ENCODE measurements at places on chromosomes 5 and 9.
A peak's percentile ranks its signal among the peaks of the same experiment; 100 is the strongest.

DNA sequence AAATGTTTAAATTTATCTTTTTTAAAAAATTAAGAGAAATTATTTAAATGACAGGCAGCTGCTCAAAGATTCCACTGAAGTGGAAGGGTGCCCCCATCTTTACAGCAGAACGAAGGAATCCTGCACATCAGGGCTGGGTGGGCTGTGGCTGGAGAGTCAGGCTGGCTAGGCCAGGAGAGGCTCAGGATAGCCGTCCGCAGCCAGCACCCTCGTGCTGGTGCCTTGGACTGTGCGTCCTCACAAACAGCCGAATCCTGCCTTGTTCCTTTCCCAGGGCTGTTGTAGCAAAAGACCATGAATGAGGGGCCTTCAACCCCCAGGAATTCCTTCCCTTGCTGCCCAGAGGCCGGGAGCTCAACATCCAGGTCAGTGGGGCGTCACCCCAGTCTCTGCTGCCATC lies 64.6 kb upstream of the FCN1 start:
- DNase-seq, result no peak

DNA sequence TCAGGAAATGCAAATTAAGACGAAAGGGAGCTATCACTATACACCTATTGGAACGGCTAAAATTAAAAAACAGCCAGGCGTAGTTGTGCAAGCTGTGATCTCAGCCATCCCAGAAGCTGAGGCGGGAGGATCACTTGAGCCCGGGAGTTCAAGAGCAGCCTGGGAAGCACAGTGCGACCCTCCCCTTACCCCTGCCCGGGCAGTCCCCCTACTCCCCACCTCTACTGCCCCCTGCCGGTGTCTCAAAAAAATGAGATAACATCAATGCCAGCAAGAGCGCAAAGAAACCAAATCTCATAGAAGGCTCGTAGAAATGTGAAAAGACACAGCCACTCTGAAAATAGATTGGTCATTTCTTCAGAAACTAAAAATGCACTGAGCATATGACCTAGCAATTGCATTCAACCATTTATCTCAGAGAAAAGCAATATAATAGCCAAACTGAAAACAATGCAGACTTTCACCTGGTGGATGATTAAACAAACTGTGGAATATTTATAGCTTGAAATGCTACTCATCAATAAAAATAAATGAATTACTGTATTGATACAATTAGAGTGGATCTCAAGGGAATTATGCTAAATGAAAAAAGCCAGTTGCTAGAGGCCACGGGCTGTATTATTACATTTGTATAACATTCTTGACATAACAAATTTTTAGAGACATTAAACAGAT lies 20.6 kb downstream of the OR2V2 start:
- no peak for DNase-seq

DNA sequence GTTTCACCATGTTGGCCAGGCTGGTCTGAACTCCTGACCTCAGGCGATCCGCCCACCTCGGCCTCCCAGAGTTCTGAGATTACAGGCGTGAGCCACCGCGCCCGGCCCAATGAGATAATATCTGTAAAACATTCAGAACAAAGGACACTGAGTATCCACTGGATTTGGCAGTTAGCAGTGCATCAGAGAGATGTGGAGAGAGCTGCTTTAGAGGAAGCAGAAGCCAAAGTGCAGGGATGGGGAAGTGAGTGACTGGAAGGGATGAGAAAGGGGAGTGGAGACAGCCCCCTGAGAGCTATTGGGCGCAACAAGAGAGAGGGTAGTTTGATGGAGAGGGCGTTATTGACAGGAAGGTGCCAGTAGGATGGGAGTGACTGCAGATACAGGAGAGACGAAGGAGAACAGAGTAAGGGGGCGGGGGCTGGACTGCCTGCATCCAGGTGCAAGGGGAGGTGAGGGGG lies 157.5 kb upstream of the SHB start:
- DNase-seq, result peak; percentile 76

- DNase-seq, result no peak
Measured at GRCh38 chr9:28206280-28206679, 633.0 kb upstream of the C9orf72 start.

- DNase-seq, result no peak
Measured at GRCh38 chr5:177472460-177473442, 683 bp downstream of the DBN1 start.

- DNase-seq, result no peak
Measured at GRCh38 chr5:74460694-74461093, 179.8 kb downstream of the ENC1 start.

DNA sequence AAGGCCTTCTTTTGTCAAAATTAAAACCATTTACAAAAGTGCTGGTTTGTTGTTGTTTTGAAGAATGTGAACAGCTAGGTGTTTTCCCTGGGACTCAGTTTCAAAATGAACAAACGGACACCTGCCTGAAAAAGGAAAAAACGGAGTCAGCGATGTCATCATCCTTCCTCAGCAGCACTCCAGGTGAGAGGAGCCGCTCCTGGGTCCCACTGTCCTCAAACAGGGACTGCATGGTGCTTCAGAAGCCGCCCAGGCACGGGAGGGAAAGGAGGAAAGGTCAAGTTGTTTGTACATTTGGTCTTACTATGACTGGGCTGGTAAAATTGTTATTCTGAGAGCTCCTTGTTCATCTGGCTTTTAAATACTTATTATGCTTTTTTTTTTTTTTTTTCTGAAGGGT lies 69.0 kb upstream of the ZSWIM6 start:
- no peak for DNase-seq

Measured in NCI-H1092 (cell line).